Endothelial cell of umbilical vein (primary cell): ENCODE measurements at places on chromosomes 1 and 21. TPM values are rescaled to one million over a fixed set of nuclear protein-coding genes. Genes with fewer than 3 reads are reported as not detected.

Gene SYT2
- not detected in 2 replicates for total RNA-seq

Gene OPTC
- total RNA-seq: not detected in 2 replicates

Gene PGLYRP3
- total RNA-seq: not detected in 2 replicates

Gene AK4
- 5.6 and 7.0 TPM in 2 replicates for total RNA-seq

Gene CR1L
- total RNA-seq: not detected in 2 replicates

Gene SOAT1
- 34.2 and 38.2 TPM in 2 replicates for total RNA-seq

Gene TCP10L
- total RNA-seq: not detected in 2 replicates

Gene FAM151A
- not detected in 2 replicates for total RNA-seq

- DNase-seq: peak; percentile 82
These were observed 262.9 kb upstream of the PROX1 start for GRCh38 chr1:213724640-213725536.

DNA sequence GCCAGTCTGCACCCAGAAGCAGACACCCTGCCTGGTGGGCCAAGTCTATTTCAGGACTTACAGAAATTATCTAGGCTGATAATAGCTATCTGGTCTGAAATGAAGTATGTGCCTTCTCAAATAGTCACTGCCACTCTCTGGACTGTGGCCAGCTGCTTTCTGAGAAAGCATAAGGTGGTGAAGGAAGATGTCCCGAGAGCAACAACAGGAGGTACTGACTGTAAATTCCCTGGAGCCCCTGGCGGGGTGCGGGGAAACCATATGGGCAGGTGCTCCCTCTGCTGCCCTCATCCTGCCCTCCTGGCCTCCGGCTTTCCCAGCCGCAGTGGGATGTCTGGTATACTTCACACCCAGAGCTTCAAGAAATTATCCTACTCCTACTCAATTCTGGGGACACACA lies 86.8 kb downstream of the TGFBR3 start:
- DNase-seq: no peak

DNA sequence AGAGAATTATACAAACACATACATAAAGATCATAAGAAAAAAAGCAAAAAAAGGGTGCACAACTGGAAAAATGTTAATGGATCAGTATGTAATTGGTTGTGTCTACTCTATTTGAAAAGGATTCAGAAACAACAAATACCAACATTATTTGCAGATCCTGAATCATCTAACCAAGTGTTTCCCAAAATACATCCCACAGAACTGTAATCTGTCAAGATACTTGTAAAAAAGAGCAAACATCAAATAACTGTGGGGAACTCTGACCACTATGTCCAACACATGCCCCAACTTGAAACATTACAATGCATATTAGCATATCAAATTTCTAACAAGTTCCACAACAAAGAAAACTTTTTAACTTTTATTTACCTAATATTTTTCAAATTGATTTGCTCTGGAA lies 22.6 kb downstream of the ANKRD13C start:
- no peak for DNase-seq

DNA sequence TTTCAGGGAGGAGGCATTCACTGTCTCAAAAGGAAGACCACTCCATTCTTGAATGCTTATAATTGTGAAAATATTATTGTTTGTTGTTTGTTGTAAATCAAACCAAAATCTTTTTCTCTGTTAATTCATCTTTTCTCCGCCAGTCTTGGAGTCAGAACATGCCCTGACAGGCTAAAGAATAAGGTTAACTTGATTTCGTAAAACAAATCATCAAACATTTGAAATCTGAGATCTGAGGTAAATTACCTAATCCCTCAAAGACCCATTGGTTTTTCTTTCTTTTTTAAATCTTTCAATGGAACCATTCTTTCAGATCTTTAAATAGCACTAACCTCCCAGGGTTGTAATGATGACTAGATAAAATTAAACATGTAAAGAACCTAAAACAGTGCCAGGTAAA lies 430.1 kb upstream of the PTBP2 start:
- DNase-seq: no peak

DNA sequence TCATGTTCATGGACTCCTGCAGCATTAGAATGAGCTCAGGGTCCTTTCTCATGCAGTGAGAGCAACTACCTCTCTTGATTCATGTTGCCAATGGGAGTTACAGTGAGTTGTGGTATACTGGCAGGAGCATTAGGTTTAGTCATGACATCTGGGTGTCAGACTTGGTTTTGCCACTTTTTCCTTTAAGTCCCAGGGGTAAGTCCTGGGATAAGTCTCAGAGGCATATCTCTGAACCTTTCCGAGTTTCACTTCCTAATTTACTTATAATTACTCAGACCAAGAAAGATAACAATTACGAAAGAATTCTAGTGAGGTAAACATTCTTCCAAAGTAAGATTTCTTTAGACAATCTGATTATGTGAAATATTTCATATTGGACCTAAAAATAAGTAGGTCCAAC lies 606.0 kb downstream of the SMYD3 start:
- DNase-seq: no peak

DNA sequence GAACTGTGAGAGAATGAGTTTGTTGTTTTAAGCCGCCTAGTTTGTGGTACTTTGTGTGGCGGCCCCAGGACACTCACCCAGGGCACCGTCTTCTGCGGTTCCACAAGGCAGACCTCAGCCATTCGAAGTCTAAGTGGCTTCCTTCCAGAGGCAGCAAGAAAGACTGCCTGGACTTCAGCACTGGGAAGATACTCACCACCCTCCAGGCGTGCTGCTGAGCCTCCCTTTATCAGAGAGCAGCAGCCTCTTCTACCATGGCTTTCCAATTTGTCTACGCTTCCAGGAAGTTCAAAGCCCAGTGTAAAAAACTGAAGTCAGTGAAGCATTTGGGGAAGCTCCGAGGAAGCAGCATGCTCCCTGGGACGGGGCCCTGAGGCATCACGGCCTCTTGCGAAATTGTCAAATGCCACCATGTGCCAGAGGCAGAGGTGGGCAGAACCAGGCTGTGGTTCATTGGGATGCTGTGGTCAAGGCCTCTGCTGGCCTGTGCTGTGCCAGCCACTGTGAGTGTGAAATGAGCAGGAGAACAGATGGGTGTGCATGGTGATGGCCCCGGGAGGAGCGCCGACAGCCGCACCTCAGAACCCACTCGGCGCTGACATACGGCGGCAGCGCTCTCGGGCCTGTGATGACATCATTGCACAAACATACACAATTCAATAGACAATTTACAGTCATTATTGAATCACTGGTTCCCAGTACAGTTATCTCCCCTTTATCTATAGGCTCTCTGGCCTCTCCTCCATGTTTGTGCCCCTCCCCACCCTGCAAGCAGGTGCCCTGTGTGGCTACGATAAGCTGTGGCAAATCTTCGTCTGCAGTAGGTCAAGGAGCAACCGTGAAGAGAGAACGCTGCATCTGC lies 110.4 kb downstream of the PDE9A start:
- no peak for DNase-seq

- no peak for DNase-seq
These were observed 52.1 kb downstream of the OBSCN start for GRCh38 chr1:228259951-228260350.

GRCh38 chr21:38356883-38357625 lies 100.3 kb downstream of the KCNJ15 start:
- DNase-seq: no peak

- peak; percentile 93 for DNase-seq
These were observed 15.2 kb upstream of the ZNF692 start for GRCh38 chr1:248873993-248874533.

GRCh38 chr1:235941876-235942624 lies 75.3 kb upstream of the LYST start:
- peak; percentile 33 for DNase-seq

GRCh38 chr1:213669964-213670691 lies 317.6 kb upstream of the PROX1 start:
- no peak for DNase-seq

DNA sequence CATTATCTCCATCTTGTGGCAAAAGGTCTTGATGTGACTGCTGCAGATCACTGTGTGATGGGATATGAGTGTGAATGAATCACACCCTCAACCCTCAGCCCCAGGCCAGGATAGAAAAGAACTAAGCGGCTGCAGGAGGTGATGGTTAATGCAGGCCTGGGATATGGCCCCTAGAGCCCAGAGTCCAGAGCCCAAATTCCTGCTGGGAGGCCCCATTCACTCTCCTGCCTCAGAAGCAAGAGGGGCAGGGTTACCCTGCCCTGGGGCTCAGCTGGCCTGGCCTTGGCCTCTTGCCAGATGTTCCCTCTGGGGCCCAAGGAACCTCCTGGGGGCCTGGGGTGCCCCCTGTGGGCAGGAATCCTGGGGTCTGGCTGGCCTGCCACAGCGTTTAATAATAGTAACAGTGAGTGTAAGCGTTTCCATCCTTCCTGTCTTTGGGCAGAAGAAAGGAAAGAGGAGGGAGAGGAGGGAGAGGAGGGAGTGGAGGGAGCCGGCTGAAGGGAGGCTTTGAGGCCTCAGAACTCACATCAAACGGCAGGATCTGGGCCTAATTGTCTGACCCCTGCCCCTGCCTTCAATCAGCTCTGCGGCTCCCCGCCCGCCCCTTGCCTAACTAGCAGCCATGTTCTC lies 26.2 kb downstream of the DMAP1 start:
- DNase-seq: no peak

DNA sequence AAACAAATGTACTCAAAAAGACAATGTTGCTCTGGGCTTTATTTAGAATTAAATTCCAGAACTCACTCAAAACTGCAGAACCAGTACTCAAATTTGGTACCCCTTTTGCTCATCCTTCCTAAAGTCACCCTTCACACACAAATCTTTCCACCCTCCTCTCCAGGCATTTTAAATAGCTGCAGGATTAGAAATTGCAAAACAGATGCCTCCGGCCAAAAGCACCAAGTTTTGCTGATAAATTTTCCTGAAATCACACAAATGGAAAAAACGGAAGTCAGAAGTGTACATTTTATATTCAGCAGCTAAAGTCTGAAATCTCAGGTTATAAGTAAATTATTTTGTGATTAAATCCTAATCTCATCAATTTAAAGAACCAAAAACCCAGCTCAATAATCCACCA lies 147.0 kb downstream of the NRIP1 start:
- DNase-seq: no peak

DNA sequence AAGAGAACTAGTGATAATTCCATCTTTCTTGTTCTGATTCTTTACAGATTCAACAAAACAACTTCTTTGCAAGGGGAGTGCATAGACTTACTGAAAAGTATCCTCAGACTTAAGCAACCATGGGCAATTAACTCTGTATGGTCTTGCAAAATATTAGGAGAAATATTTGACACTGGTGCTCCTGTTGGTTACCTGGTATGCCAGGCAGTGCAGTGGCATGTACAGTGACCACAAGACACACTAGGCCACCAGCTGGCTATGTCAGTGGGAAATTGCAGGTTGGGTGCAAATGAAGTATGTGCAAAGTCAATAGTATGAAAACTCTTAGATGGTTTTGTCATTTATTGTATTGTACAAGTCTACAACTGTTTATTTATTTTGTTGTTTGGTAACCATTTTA lies 34.5 kb downstream of the EPS15 start:
- no peak for DNase-seq

- no peak for DNase-seq
These were observed 4.1 kb upstream of the OR2M5 start for GRCh38 chr1:248140846-248141245.

GRCh38 chr1:230361941-230362340 lies 64.2 kb downstream of the PGBD5 start:
- DNase-seq: no peak

- DNase-seq: peak; percentile 34
These were observed 251.8 kb downstream of the CRB1 start for GRCh38 chr1:197519741-197520334.

GRCh38 chr1:58718435-58718834 lies 18.6 kb upstream of the MYSM1 start:
- peak; percentile 68 for DNase-seq

DNA sequence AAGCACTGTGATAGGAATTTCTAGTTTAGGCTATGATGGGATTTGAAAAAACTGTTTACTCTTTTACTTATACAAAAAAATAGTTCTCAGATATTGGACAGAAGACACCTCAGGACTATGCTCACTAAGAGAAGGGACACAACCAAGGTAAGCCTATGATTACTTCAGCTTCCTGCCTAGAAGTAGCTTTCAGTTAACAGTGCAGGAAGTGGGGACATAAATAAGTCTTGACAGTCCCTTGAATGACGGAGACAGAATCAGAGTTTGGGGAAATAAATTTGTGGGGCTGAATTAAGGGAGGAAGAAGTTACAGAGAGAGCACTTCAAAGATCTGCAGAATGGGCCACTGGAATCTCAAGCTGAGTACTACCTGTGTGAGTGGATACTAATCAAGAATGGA lies 53.8 kb upstream of the OLFM3 start:
- no peak for DNase-seq

DNA sequence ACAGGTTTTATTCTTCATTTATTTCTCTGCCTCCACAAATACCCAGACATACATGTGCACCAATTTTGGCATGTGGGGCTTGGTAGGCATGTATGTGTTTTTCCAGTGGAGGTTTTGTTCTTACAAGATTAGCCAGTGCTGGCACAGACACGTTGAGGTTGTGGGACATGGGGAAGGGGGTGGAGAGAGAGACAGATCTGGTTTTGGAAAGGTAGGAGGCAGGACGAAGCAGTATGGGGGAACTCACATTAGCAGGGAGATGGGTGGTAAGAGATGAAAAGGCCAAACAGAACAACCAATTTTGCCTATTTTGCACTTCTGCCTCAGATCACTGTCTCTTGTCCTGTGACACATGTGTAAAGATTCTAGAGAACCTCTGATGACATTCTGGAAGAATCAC lies 166.1 kb upstream of the HMGB4 start:
- no peak for DNase-seq

DNA sequence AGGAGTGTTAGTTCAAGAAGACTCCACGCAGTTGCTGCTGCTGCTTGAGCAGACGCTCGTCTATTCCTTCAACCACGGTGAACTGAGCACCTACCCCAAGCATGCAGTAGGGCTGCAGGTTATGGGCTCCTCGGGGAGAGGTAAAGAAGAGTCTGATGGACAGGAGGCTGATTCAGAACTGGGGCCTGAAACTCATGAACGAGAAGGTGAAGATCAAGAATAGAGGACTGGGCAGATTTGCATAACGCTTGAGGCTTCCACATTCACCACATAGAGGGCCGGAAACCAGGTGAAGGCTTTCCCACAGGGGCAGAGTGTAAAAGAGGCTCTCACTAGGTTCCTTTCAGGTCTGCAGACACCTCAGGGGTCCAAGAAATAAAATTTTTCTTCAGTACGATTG lies 9.1 kb downstream of the ABCA4 start:
- no peak for DNase-seq

DNA sequence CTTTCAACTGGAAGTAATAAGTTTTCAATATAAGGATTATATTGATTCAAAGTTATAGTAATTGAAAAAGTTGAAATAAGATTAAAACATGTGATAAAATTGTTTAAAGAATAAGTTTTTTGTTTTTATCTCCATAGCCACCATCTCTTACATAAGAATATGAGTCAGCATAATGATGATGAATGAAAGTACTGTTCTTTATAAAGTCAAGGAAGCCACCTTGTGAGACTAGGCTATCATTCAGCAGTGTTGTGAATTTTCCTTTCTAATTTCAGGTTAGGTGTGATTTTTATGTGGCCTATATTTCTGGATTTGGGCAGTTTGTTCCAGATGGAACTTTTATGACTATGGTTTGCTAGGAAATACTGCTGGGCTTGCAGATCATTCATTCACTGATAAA lies 22.4 kb upstream of the ASB17 start:
- no peak for DNase-seq

- peak; percentile 9 for DNase-seq
These were observed 21.3 kb upstream of the RNU1-4 start for GRCh38 chr1:16718908-16719533.
